ENCODE measurements at places on chromosomes 12 and 14.

GRCh38 chr14:59294662-59294992 is 106.2 kb downstream of the DAAM1 start:
- DNase-seq, result no peak

DNA sequence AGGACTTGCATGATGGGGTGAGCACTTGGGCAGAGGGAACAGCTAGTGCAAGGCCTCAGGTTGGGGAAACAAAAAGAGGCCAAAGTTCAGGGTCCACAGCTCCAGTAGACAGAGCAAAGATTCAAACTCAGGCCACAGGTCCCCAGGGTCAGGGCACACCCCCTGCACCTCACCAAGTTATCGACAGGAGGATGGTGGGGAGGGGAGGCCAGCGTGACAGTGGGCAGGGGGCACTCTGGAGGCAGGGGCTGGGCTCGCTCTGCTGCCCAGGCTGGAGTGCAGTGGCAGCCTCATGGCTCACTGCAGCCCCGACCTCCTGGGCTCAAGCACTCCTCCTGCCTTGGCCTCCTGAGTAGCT is 32.4 kb upstream of the ULK1 start:
- no peak for DNase-seq

GRCh38 chr12:25590011-25590721 is 37.1 kb upstream of the LMNTD1 start:
- peak; percentile 47 for DNase-seq

DNA sequence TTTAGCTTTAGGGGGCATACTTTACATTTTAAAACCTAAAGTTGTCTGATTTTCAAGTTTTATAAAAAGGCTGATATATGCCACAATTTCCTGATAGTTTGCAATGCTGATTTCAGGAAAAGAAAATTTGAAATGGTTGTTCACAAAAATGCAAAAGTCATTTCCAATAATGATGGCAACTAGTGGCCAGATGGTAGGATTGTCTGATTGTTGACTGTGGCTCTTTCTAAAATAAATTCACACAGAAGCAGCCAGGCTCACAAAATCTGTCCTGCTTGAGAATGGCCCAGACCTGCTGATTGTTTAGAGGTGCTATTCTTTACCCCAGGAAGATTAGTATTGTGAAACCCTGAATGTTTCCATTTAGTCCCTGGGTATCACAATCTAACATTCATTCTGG is 220.3 kb downstream of the NELL2 start:
- DNase-seq, result no peak

DNA sequence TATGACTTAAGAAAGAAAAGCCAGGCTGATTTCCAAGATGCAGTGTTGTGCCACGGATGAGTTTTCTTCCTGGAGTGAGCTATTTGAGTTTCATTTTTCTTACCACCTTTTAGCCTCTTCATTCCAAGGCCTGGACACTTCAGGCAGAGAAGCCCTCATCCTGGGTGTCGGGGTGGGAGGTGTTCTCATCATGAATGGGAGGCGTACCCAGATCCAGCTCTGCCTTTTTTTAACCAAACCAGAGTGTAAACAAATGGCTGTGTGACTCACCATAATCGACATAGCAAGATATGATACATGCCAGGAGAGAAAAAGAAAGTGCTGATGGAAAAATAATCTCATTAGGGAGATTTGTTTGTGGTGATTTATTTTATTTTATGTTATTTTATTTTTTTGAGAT is 79.9 kb downstream of the ARF6 start:
- DNase-seq, result peak; percentile 68

DNA sequence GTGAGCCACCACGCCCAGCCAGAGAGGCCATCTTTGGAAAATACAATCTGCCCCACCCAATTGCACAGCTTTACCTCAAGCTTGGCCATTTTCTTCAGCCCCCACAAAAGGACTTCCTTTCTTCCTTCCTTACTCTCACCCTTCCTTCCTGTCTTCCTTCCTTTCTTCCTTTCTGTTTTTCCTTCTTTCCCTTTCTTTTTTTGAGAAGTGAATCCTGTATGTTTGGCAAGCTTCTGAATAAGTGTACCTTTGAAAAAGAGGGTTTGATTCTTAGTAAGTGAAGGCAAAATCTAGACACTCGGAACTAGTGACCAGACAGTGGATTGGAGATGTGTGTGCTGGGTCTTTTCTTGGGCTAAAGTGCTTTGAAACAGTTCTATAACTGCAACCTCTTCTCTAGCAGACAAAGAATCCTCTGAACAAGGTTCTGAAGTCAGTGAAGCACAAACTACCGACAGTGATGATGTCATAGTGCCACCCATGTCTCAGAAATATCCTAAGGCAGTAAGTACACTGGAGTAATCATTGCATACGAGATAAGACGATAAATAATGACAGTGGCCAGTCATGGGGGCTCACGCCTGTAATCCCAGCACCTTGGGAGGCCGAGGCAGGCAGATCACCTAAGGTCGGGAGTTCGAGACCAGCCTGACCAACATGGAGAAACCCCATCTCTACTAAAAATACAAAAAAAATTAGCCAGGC is 49.5 kb downstream of the SUPT16H start:
- no peak for DNase-seq

DNA sequence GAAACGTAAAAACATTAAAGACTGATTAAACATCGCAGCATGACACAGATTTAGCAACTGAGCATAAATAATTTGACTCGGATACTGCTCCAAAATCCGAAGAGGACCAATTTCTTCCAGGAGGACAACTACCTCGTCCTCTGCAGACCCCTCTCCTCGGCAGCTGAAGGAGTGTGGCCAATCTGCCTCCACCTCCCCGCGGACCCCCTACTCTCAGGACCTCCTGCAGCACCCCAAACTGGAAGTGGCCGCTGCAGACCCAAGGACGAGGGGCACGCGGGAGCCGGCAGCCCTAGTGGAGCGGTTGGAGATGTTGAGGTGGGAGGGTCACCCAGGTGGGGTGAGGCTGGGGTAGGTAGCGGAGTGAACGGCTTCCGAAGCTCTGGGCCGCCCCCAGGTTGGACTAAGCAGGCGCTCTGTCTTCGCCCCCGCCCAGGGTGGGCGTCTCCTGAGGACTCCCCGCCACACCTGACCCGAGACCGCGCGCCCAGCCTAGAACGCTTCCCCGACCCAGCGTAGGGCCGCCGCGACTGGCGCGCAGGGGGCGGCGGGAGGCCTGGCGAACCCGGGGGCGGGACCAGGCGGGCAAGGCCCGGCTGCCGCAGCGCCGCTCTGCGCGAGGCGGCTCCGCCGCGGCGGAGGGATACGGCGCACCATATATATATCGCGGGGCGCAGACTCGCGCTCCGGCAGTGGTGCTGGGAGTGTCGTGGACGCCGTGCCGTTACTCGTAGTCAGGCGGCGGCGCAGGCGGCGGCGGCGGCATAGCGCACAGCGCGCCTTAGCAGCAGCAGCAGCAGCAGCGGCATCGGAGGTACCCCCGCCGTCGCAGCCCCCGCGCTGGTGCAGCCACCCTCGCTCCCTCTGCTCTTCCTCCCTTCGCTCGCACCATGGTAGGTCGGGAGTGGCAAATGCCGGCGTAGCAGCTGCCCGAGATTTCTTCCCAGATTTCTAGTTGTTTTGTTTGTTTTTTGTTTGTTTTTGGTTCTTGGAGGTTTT is at the start of gene CALM1:
TSS of gene CALM1 (plus strand) at position 689 of the 999 bp plus-strand sequence. CDS start at position 891, 202 bp downstream.
- DNase-seq, result peak; percentile 99

DNA sequence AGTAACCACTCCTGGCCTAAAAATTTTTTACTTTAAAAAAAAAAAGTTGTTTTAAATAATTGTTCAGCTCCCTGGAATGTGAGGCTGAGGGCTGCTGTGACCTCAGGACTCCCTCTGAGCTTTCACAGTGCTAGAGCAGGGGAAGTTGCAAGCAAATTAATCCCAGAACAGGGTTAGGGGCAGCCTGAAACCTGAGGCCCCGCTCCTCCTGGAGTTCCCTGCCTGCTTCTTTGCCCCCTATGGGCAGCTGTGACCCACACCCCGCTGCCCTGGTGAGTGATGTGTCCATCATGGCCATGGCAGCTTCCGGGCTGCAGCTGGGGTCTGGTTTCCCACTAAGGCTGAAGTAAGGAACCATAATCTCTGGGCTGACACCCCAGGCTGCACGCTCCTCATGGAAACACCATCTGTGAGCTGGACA is 9.5 kb downstream of the RITA1 start:
- DNase-seq, result no peak

DNA sequence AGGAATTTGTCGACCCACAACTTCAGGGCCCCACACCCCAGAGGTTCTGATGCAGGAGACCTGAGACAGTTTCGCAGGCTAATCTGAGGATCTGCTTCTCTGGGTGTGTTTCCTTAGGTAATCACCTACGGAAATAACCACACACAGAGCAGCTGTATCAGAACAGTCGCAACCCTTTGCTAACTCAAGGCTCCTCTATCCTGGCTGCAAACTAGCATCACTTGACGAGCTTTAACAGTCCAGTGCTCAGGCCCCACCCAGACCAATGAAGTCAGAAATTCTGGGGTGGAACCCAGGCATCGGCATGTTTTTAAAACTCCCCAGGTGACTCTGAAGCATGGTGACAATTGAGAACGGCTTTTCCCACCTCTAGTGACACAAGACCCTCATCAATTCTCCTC is 20.7 kb downstream of the SLC7A7 start:
- DNase-seq, result no peak

DNA sequence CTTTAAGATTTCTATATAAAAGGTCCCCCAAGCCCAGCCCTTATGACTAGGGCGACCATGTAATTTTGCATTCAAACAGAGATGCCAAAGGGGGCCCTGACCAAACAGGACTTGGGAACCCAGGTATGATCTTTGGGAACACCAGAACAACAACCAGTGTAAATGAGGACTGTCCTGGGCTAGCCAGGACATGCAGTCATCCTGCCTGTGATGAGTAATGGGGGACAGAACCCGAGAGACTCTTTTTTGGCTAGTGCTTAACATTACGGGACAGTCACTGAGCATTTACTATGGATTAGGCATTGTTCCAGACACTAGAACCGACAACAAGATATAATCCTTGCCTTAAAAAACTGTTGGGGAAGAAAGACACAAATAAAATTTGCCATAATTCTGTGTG is 337.3 kb downstream of the CACNA1C start:
- no peak for DNase-seq

GRCh38 chr14:102819176-102819628 is 42.0 kb downstream of the TRAF3 start:
- peak; percentile 84 for DNase-seq

GRCh38 chr14:23049011-23049410 is 7.0 kb downstream of the PSMB11 start:
- DNase-seq, result no peak

DNA sequence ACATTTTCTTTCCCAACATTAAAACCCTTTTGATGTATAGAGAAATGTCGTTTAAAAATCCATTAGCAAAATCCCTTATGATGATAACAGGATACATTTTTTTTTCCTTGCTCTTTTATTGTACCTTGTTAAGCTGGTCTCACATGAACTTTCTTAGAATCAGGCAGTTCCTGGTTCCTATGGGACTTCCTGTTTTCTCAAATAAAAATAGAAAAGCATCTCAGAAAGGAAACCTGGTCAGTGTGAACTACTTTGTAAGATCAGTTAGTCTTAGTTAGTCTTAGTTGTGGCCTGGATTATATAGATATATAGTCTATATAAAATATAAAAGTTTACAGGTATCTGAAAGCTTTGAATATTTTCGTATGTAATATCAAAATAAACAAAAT is 40.3 kb downstream of the LEMD3 start:
- no peak for DNase-seq

DNA sequence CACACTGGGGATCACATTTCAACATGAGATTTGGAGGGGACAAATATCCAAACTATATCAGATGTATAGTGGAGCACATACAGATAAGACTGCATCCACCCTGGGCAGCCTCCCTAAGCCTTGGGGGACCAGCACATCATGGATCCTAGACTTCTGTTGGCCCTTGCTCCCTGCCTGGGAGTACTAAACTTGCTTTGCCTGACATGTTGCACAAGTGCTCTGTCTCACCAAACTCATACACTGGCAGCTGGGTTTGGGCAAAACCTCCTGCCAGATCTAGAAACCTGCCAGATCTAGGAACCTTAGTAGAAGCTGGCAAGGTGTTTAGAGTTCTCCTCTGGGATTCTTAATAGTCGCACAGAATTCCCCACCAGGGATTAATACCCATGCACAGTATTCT is 18.4 kb upstream of the DHRS4 start:
- DNase-seq, result no peak

DNA sequence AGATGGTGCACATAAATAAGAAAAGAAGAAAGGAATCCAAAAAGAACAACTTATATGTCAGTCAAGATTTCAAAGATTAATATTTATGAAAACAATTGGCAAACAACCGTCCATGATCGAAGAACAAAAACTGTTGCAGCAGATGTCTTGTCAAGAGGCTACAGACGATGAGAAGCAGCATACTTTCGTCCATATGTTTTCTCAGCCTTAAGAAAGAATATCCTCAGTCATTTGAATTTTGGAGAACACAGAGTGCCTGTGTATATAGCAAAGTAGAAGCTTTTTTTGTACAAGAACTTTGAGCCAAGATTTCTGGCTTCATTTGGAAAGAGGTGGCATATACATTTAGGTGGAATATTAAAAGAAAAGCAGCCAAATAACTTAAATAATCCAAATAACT is 297.2 kb downstream of the ITPR2 start:
- no peak for DNase-seq

- no peak for DNase-seq
Observed at GRCh38 chr12:701896-702539, 38.8 kb upstream of the NINJ2 start.

GRCh38 chr14:23123419-23123818 is 4.4 kb upstream of the CEBPE start:
- DNase-seq, result no peak

- DNase-seq, result no peak
Observed at GRCh38 chr14:84237881-84238280, 1292.1 kb upstream of the FLRT2 start.

DNA sequence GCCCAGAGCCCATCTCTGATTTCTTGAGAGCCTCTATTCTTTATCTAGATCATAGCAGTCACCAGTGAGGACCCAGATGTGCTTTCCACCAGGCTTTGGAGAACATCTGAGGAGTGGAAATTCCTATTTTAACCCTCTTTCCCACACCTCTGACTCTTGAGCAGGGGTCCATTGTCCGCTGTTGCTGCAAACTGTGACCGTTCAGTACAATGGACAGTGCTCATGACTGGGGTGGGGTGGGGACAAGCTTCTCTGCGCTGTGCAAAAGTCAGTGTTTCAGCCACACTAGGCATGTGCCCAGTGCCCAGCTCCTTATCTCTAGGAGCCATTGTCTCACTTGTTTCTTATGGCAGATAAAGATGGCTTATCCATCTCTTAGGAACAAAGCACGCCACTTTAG is 16.9 kb upstream of the KRT7 start:
- no peak for DNase-seq

Data from activated T-cell treated with anti-CD3 and anti-CD28 coated beads, Interleukin-2, amount 50 U/mL, for 48 hours (primary cell).